ENCODE measurements at places on chromosomes 7 and 10.
A peak's percentile ranks its signal among the peaks of the same experiment; 100 is the strongest.

- no peak for DNase-seq
Observed at GRCh38 chr10:44924261-44925040, 13.3 kb downstream of the TMEM72 start.

GRCh38 chr7:99844328-99844727, 16.5 kb downstream of the CYP3A43 start:
- no peak for DNase-seq

GRCh38 chr7:24920451-24921361, 59.3 kb downstream of the OSBPL3 start:
- DNase-seq, result no peak

DNA sequence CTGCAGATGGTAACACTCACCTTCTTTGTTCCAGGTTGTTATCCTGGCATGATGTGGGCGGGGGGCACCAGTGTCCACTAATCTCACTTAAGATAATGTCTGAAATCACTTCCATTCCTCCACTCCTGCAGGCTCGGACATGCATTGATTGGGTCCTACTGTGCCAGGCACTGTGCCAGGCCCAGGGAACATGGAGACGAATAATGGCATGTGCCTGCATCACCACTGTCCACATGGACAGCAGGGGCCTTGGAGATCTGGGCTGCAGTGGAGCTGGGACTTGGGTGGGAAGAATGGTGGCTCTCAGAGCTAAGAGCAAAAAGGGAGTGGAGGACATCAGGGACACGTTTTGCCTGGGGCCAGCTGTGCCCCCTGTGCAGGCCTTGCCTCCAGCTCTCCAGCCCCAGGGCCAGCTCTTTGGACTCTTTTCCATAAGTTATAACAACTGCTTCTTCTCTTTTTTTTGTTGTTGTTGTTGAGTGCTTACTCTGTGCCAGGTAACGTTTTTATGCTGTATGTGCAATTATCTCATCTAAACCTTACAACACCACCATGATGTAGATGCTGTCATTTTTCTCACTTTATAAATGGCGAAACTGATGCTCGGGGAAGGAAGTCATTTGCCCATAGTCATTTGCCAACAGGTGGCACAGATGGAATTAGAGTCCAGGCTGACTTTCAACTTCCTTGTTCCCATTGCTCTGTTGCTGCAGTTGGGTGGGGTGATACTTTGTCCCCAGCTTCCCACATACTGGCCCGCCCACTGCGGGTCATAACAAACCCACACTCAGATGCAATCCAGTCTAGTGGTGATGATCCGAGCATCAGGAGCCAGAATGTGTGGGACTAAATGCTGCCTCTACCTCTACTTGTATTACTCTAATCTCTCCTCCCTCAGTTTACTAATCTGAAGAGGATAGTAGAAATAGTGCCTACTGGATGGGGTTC, 19.1 kb downstream of the PLPP4 start:
- no peak for DNase-seq

DNA sequence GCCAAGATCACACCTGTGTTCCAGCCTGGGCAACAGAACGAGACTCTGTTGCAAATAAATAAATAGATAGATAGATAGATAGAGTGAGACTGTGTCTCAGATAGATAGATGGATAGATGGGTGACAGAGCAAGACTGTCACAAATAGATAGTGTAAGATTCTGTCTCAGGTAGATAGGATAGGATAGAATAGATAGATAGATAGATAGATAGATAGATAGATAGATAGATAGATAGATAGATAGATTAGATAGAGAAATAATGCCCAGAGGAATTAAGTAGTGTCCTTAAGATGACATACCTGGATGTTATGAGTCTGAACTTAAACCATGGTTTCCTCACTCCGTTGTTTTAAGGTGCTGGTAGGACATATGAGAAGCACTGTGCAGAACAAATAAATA, 8.0 kb downstream of the PLEKHA8 start:
- no peak for DNase-seq

DNA sequence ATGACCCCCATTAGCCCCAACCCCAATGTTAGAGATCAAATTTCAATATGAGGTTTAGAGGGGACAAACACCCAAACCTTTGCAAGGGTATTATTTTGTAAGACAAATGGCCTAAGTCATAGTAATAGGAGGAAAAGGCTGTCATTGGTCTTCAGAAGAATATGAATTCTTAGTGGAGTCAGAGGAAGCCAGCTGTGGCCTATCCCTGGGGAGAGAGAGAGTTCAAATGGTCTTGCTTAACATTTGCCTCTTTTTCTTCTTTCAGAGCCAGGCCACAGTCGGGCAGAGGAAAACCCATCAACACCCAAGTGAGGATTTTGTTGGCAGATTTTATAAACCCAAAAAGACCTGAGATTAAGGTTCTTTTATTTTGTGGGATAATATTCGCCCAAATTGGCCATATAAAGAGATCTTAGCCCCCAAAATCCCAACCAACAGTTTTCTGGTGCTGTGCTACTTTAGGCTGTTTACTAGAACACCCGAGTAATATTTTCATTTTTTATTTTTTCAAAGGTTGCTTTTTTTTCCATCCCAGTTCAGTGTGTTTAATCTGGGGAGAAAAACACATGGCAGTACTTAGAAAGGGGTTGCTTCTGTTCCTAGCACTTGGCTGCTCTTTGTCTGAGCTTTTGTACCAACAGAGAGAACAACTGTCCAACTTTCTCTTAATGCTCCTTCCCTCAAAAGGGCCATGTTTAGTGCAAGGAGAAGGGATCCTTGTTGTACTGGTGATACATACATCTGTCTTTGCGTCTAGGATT, 26.8 kb upstream of the ARMC3 start:
- DNase-seq, result no peak

DNA sequence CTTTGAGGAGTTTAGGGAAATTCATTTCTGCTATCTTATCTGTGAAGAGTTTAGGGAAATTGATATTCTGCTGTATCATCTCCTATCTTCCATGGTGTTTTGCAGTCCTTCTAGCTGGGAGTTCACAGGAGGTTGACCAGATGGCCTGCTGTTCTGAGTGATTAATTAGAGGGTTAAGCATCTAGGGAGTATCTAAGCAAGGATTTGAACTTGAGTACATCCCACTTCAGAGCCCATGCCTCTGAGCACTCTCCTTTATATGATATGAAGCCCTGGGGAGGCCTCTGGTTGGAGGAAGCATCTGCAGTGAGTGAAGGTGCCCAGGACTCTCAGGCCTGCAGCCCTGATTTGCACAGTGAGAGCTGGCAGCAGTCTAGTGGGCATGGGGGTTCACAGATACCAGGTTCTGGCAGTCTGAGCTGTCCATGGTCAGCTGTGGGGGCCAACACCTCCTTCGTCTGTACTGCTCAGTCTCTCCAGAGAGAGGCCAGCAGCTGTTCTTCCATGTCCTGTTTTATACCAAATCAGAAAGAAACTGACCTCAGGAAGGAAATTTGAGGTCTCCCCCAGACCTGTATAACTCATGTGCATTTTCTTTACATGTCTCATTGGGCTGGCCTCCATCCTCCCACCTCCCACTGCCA, 156.9 kb downstream of the PLCE1 start:
- no peak for DNase-seq

DNA sequence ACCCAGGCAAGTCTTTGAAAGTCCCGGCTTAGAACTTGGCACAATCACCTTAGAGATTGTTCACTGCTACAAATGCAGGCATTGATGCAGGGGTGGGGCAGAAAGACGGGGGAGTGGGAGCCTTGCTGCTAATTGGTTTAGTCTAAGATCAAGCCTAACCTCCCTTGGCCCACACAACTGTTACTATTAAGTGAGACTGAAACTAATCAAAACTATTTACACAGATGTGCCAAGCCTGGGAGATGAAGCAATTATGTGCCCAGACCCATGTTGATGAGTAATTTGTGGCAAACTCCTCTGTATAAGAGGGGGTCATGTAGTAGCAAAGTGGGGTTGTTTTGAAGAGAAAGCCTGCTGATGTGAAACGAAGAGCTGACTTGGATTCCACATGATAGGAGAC, 178.2 kb upstream of the ITGB1 start:
- DNase-seq, result no peak

GRCh38 chr10:4687397-4687796, 138.6 kb upstream of the AKR1E2 start:
- DNase-seq, result no peak

GRCh38 chr10:46197050-46197449, 89.7 kb upstream of the ANTXRL start:
- DNase-seq, result no peak

DNA sequence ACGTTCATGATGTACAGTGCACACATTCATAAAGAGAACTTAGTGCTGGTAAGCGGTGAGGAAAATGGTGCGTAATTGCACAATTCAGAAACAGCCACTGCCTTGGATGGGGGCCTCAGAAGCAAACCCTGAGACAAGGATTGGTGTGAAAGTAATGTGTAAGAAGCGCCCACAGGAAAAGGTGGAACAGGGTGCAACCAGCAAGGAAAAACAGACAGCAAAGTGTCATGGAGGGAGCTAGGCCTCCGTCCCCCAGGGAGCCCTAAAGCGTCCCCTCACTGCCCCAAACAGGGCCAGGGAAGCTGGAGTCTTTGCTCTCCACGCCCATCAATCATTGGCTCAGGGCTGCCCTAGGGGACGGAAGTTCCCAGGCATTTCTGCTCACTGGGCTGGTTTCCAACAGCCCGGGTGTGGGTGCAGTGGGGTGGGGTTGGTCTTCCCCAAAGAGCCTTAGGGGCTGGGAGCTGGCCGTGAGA, 9.6 kb upstream of the C10orf105 start:
- DNase-seq, result no peak

GRCh38 chr10:22253580-22253882, 35.7 kb upstream of the EBLN1 start:
- peak; percentile 28 for DNase-seq

DNA sequence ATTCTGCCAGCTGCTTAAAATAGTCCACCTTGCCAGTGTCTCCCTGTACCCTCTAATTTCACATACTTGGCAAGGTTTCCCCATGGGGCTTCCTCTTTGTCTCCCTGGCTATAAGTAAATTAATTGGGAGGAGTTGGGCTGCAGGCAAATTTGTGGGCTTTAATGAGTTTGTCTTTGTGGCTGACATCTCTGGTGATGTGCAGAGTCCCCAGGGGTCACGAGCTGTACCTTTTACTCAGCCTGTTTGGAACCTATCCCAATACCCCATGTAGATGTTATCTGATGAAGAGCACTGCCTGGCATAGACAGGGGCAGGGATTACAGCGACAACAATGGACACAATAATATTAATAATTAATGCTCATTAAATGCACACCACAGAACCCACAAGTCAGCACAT, 132.5 kb downstream of the SLIT1 start:
- no peak for DNase-seq

DNA sequence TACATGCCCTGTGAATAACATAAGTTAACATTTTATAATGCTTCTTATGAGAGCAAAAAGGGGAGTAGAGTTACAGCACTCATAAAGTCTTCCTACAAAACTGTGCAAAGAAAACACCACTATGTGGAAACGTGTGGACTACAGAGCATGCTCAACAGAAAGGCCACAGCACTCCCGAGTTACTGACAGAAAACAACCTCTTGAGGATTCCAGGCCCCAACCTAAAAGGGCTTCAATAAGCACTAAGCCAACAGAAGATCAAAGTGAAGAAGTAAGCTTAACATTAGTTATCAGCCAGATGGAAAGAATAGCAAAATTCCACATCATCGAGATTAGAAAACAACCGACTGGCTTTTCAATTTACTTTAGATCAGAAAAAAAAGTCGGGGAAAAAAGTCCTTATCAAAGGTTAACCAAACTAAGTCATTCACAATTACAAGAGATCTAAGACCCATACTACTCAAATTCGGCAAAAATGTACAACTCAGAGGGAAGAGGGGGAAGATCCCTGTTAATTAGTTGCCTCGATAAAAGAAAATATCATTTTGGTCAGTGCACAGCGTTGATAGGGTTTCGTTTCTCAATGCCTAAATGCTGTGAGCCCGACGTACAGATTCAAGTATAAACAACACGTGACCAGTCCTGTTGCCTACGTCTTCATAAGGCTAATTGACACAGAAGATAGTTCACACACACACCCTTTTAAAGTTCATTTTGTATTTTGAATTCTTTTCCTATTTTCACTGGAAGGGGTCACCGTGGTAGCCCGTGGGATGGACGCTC, 1.4 kb downstream of the KBTBD2 start:
- DNase-seq, result peak; percentile 10

GRCh38 chr7:155066417-155066950, 3.6 kb upstream of the HTR5A start:
- DNase-seq, result no peak

DNA sequence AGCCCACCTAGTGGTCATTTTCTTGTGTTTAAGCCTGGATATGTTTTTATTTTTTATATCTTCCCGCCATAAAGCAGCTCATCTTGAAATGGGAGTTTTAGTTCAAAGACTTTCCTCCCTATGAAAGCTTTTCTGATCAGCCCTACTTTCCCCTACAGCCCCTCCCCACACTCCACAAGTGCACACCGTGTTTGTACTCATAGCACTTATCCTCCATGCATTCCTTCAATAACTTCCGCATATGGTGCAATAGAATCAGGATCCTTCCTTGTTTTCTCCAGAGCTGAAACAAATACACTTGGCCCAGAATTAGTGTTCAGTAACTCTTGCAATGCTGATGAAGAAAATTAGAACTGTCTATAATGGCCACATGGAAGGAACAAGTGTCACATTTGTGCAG, 235.9 kb downstream of the KCNMA1 start:
- DNase-seq, result no peak

DNA sequence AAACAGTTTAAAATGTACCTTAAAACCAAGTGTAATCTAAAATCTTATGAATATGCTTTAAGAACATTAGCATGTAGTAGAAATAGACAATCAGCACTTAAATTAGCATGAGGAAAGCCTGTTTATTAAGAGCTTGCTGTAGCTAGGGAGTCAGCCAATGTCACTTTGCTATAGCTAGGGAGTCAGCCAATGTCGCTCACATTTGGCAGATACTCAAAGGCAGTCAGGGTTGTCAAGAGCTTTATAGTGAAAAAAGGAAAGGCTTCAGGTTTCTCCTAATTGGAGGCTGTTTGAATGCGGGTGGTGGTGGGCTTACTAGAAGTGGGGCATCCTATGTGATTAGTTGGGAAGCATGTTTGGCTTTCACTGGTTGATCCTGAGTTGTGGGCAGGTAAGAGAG, 226.2 kb upstream of the DGKB start:
- DNase-seq, result no peak

- DNase-seq, result no peak
Observed at GRCh38 chr10:132957131-132957530, 14.8 kb upstream of the CFAP46 start.

DNA sequence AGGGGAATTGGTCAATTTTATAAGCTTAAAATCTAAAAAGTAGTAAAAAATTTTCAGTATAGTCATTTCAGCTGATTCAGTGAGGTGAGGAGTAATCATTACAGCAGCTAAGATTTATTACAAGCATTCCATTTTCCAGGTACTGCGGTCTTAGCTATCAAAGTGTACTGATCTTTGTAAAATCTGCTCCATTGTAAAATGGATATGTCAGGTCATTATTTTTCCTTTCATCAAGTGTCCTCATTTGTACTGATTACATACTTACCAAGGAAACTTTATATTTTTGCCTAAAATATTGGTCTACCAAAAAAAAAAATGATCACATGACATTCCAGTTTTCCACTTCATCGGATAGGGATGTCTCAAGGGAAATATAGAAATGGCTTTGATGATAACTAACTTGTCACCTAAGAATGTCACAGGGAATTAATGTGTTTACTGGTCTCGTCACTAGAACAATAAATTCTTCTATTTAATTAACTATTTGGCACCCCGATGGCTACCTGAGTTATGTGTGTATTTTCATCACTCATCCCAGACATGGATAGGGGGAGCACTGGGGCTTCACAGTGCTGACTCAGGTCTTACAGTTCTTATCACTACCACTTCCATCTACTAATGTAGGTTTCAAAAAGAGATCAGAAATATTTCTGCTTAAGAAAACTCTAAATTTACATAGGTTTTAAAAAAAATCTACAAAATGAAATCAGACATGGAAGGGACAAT, 948.4 kb downstream of the PCDH15 start:
- DNase-seq, result no peak

GRCh38 chr7:101882005-101882421, 64.6 kb downstream of the CUX1 start:
- no peak for DNase-seq
